ENCODE measurements at places on chromosomes 5 and 9. TPM values are rescaled to one million over a fixed set of nuclear protein-coding genes. Genes with fewer than 3 reads are reported as not detected.

The SEC24A gene
- 50.5 TPM for total RNA-seq

The NAIP gene
- total RNA-seq, result 5.2 TPM

The ISL1 gene
- 0.30 TPM for total RNA-seq

The ZNF169 gene
- total RNA-seq, result 4.0 TPM

The CLIC3 gene
- 3.3 TPM for total RNA-seq

The SHROOM1 gene
- 2.1 TPM for total RNA-seq

The NME5 gene
- total RNA-seq, result 2.0 TPM

The SPINK7 gene
- not detected for total RNA-seq

The MCIDAS gene
- total RNA-seq, result not detected

The AMBP gene
- total RNA-seq, result not detected

The CDH9 gene
- 0.59 TPM for total RNA-seq

The TEK gene
- 89.3 TPM for total RNA-seq

The OMD gene
- total RNA-seq, result not detected

The CDKN2A gene
- 27.9 TPM for total RNA-seq

The PSAT1 gene
- total RNA-seq, result 90.3 TPM

The AQP7 gene
- total RNA-seq, result not detected

The DNAJC21 gene
- total RNA-seq, result 76.0 TPM

The TSC1 gene
- 42.2 TPM for total RNA-seq

The CCDC152 gene
- total RNA-seq, result 0.30 TPM

The HMCN2 gene
- 0.05 TPM for total RNA-seq

The AGXT2 gene
- not detected for total RNA-seq

The FIBCD1 gene
- total RNA-seq, result 26.0 TPM

The C9orf153 gene
- 1.1 TPM for total RNA-seq

The INSL6 gene
- total RNA-seq, result not detected

The PCDHGA12 gene
- 33.7 TPM for total RNA-seq

The NUTM2G gene
- not detected for total RNA-seq

The SLC6A18 gene
- total RNA-seq, result not detected

The SLC6A7 gene
- not detected for total RNA-seq

The NR2F1 gene
- total RNA-seq, result 17.2 TPM

The C9 gene
- 0.46 TPM for total RNA-seq

The FOXD4L4 gene
- total RNA-seq, result 0.18 TPM

The AQP3 gene
- total RNA-seq, result 0.59 TPM

The SNX30 gene
- 39.8 TPM for total RNA-seq

The BAG1 gene
- total RNA-seq, result 13.9 TPM

The BRINP1 gene
- total RNA-seq, result not detected

The SPATA31D4 gene
- total RNA-seq, result not detected

The CNTFR gene
- not detected for total RNA-seq

The LCN1 gene
- 0.59 TPM for total RNA-seq

The IFNA2 gene
- not detected for total RNA-seq

Measured in smooth muscle cell of the umbilical artery (primary cell).